Hepatocyte (in vitro differentiated cells): ENCODE measurements at places on chromosomes 5 and 9. TPM values are rescaled to one million over a fixed set of nuclear protein-coding genes. Genes with fewer than 3 reads are reported as not detected.

The ABLIM3 gene
- 7.0 and 7.3 TPM in 2 replicates for total RNA-seq

The SLC6A3 gene
- total RNA-seq, result not detected in 2 replicates

- H3K36me3 ChIP-seq, result no peaks in the 10 kb centered on the region
- no peaks in the 10 kb centered on the region for H3K27me3 ChIP-seq
- H3K4me3 ChIP-seq, result no peak overlapping the region
- H3K4me1 ChIP-seq, result peaks cover 22% of the 10 kb centered on the region
These were observed 41.4 kb downstream of the ENC1 start for GRCh38 chr5:74599148-74599547.

DNA sequence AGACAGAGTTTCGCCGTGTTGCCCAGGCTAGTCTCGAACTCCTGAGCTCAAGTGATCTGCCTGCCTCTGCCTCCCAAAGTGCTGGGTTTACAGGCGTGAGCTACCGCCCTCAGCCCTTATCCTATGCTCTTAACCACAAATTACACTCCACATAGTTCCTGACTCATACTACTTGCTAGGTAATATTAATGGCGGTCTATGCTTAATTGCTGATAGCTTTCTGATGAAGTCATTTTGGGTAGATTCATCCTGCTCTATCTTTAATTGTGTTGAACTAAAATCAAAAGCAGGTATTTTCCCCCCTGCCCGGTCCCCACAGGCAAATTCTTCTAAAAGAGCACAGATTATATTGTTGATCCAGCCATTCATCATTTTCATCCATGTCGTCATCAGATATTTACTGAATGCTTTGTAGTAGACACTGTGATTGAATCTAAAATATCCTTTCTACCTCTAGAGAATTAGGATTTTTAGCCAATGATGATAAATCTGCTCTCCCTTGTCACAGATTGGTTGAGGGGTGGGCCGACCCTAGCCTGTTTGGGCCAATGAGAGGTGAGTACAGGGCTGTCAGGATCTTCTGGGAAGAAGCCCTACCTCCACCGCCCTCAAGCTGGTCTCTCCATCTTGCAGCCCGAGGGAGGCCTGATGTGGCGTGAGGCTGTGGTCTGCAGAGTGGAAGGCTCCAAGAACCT lies 144.8 kb downstream of the NR3C1 start:
- no peaks in the 10 kb centered on the region for H3K4me1 ChIP-seq
- no peak for DNase-seq
- H3K27me3 ChIP-seq, result no peaks in the 10 kb centered on the region
- H3K4me3 ChIP-seq, result no peak overlapping the region
- H3K36me3 ChIP-seq, result no peaks in the 10 kb centered on the region

DNA sequence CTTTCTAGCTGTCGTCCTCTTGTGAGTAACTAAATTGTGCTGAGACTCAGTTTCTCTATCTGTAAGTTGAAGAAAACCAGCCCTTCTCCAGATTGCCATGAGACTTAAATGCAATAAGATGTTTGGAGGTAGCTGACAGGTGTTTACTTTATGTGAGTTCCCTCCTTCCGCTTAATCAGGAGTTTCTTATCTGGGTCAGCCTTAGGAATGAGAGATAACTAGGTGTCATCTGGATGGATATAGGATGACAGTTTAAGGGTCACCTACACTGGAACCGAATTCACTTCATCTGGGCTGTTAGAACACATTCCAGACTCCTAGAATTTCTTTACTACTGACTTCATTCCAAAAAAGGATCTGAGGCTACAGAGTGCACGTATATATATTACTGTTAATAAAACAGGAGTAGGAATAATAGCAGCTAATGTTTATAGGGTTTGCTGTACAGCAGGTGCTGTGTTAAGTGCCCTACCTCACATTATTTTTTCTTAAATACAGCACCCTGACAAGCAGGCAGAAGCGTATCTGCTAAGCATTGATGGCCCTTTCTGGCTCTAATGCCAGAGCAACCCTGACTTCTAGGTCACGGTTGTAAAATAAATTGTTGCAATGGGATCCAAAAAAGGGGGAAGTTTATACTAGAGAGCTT lies 30.0 kb upstream of the CPEB4 start:
- no peak for DNase-seq
- no peak overlapping the region for H3K4me3 ChIP-seq
- H3K4me1 ChIP-seq, result peaks cover 31% of the 10 kb centered on the region
- peak overlapping the region; percentile 68 for H3K27ac ChIP-seq
- H3K27me3 ChIP-seq, result no peaks in the 10 kb centered on the region

- no peaks in the 10 kb centered on the region for H3K27me3 ChIP-seq
- H3K4me1 ChIP-seq, result no peaks in the 10 kb centered on the region
- no peaks in the 10 kb centered on the region for H3K36me3 ChIP-seq
- no peak overlapping the region for H3K4me3 ChIP-seq
These were observed 114.0 kb upstream of the FCN2 start for GRCh38 chr9:134766587-134766986.

The GABRA1 gene
- 0.16 and 0.30 TPM in 2 replicates for total RNA-seq

The C9orf153 gene
- total RNA-seq, result not detected in 2 replicates

DNA sequence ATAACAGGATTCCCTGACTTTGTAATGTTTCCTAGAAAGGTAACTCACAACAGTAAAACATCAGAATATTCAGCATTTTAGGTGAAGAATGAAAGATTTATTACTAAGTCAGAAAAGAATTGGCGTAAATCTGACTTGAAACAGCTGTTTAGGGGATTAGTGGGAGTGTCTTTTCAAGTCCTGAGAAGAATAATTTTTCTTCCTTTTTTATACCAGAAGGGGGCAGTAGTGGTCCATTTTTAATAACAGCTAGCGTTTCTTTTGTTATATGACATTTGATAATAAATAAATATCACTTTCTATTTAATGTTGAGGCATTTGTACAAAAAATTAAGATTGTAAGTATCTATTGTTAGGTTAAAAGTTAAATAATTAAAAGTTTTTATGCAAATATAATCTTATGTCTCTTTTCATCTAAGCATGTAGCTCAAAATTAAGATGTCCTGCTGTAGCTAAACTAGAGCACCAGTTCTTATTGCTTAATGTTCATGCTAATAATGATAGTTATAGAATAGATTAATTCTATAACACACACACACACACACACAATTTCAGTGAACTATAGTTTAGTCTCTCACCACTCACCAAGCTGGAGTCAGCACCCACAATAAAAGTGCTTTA lies 258.7 kb upstream of the ARRDC3 start:
- no peaks in the 10 kb centered on the region for H3K4me1 ChIP-seq
- no peak overlapping the region for H3K27ac ChIP-seq
- H3K27me3 ChIP-seq, result no peaks in the 10 kb centered on the region
- H3K4me3 ChIP-seq, result no peak overlapping the region
- no peaks in the 10 kb centered on the region for H3K36me3 ChIP-seq
- DNase-seq, result peak; percentile 47

DNA sequence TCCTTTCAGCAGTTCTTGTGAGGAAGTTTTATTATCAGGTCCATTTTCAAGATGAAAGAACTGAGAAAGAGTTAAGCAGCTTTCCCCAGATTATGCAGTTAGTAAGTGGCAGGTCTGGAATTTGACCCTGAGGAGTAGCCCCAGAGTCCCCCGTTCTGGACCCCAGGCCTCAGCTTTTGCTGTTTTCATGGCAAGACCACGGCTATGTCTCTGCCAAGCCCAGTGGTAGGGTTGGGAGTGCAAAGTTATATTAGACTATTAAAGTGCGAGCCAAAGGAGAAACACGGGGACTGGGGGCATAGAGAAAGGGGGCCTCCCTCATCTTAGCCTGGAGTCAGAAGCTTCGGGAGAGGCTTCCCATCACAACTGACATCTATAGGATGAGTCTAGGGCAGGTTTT lies 19.3 kb upstream of the ORM1 start:
- no peaks in the 10 kb centered on the region for H3K36me3 ChIP-seq
- no peak for DNase-seq
- no peaks in the 10 kb centered on the region for H3K27me3 ChIP-seq
- no peak overlapping the region for H3K27ac ChIP-seq
- H3K4me3 ChIP-seq, result no peak overlapping the region

The ACSL6 gene
- 1.2 and 2.4 TPM in 2 replicates for total RNA-seq
